ENCODE measurements at places on chromosomes 2 and 18. TPM values are rescaled to one million over a fixed set of nuclear protein-coding genes. Genes with fewer than 3 reads are reported as not detected.

SP140L gene
- total RNA-seq: 7.6 TPM

VIL1 gene
- not detected for total RNA-seq

SCN9A gene
- 0.86 TPM for total RNA-seq

CDH7 gene
- total RNA-seq: not detected

LHCGR gene
- not detected for total RNA-seq

WDR35 gene
- total RNA-seq: 4.0 TPM

GPR39 gene
- total RNA-seq: 8.2 TPM

UPP2 gene
- total RNA-seq: not detected

TXNDC2 gene
- total RNA-seq: 1.6 TPM

UGT1A4 gene
- not detected for total RNA-seq

ALLC gene
- total RNA-seq: not detected

STK39 gene
- total RNA-seq: 14.4 TPM

DNA sequence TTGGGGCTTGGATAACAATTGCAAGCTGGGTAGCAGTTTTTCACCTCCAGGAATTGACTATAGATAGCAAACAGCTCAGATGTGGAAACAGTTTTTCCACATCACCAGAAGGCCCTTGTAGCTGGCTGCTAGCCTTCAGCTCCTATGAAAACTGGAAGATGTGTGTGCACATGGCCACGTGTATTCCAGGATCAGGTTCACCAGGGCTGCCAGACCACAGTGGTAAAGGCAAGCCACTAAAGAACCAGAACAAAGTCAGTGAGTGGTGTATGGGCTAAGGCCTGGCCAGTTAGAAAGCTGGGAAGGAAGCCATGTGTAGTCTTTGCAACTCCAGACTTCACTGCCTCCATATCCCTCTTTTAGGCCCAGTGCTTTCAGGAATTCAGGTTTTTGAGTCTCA is 12.9 kb downstream of the LRRTM1 start:
- DNase-seq: no peak

- DNase-seq: no peak
Measured at GRCh38 chr2:159550231-159550630, 66.1 kb downstream of the BAZ2B start.

DNA sequence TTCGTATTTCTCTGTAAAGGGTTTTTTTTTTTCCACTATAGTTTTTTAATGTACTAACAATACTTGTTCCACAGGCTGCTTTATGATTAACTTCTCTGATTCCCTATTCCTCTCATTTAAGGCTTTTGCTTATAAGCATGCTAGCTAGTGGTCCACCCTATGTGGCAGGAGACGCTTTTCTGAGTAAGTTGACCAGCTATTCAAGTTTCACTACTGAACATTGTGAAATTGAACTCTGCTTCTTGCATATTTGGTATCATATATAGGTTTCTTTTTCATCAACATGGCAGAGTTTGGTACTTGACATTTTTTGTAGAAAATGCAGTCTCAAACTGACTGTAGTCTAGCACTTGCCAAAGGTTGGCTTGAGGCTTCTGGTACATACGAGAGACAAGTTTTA is 74.2 kb downstream of the OTX1 start:
- no peak for DNase-seq

DNA sequence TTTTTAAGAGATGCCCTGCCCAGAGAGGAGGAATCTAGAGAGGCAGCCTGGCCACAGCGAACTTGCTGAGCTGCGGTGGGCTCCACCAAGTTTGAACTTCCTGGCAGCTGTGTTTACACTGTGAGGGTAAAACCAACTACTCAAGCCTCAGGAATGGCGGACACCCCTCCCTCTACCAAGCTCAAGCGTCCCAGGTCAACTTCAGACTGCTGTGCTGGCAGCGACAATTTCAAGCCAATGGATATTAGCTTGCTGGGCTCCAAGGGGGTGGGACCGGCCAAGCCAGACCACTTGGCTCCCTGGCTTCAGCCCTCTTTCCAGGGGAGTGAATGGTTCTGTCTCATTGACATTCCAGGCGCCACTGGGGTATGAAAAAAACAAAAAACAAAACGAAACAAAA is 289.4 kb downstream of the KCNS3 start:
- DNase-seq: peak; percentile 69

DNA sequence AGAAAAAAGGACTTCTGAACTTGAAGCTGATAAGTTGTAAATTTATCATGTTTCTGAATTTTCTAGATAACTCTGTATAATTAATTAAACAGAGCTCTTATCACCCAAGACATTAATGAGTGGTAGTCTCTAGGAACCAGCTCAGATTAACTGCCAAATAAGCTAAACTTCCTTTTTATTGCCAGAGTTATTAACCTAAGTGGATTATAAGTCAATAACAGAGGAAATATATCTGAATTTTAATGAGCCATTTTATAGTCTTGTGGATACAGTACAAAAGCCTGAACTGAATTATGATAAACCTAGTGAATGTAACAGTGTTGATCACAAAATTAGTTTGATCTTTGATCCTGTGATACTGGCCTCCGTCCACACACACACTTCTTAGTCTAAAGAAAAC is 111.5 kb downstream of the COMMD1 start:
- DNase-seq: no peak

DNA sequence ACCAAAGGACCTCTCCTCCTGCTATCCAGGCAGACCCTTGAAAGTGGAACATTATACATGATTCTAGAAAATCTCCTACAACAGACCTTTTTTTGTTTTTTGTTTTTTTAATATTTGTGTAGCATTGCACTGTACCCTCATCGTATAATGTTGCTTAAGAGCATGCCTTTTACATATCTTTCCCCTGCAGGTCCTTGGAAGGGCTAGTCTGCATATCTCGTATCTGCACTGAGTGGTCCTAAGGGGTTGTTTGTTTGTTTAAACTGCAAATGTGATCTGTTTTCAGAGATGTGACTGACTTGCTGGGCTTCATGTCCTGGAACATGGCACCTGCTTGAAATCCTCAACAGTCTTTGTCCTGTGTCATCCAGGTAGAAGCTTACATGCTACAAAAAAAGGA is 204.1 kb downstream of the FAM210A start:
- no peak for DNase-seq

DNA sequence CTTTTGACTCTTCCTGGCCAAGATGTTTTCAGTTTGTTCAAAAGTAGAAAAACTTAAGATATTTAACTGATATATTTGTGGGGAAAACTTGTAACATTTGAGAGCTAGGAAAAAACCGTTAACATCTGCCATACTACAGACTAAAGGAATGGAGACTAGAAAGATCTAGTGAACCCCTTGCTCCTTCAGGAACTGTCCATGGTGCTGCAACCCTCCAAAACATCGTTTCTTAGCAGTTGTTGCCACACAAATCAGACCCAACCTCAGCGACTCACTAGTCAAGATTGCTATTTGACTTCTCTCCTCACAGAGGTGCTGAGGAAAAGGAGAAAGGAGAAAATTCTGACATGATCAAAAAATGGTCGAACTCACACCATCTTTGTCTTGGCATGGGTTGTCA is 393.8 kb upstream of the LYPD1 start:
- no peak for DNase-seq

- no peak for DNase-seq
Measured at GRCh38 chr2:45506756-45507155, 104.3 kb downstream of the SRBD1 start.

GRCh38 chr18:666177-666576 is 8.7 kb downstream of the TYMS start:
- no peak for DNase-seq

DNA sequence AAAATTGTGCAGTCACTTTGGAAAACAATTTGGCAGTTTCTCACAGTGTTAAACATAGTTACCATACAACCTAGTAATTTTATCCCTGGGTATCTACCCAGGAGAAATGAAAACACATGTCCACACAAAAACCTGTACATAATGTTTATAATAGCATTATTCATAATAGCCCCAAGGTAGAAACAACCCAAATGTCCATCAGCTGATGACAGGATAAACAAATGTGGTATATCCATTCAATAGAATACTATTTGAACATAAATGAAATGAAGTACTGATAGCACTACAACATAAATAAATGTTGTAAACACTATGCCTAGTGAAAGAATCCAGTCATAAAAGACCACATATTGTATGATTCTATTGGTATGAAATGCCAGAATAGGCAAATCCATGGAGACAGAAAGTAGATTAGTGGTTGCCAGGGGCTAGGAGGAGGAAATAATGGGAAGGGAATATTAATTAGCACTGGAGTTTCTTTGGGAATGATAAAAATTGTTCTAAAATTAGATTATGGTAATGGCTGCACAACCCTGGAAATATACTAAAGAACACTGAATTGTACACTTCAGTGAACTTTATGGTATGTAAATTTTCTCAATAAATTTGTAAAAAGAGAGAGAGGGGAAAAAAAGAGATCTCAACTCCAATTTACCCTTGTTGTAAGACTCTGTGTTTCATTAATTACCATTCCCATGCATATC is 20.8 kb upstream of the VIT start:
- DNase-seq: peak; percentile 66

- DNase-seq: no peak
Measured at GRCh38 chr18:68466672-68467071, 248.2 kb downstream of the TMX3 start.

DNA sequence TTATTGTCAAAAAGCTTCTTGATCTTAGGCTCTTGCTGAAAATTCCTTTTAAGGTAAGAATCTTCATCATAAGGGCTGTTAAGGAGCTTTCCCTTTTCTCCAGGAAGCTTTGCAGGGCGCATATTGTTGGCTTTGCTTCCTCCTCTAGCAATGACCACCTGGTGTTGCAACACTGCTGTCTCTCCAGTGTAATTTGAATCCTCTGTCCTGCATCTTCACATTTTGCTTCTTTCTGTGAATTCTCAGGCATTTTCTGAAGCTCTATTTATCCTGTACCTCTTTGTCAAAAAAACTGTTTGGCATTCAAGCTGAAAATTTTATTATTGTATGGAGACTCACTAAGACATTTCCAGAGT is 533.1 kb upstream of the CHAC2 start:
- DNase-seq: no peak

DNA sequence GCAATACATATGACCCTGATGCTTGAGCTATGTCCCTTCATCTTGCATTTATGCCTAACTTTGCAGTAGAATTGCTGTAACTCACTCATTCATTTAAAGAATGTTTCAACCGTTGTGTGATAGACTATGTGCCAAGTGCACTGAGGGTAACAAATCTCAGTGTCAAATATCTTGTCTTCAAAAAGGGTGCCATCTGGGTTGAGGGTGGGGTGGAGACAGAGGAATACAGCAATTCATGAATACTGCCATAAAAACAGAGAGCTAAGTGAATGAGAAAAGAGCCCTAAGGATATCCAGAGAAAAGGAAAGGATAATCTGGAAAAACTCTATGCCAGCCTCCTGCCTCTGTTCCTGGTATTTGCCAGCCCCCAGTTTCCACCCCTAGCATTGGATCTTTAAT is 1534.4 kb upstream of the PIK3C3 start:
- no peak for DNase-seq

DNA sequence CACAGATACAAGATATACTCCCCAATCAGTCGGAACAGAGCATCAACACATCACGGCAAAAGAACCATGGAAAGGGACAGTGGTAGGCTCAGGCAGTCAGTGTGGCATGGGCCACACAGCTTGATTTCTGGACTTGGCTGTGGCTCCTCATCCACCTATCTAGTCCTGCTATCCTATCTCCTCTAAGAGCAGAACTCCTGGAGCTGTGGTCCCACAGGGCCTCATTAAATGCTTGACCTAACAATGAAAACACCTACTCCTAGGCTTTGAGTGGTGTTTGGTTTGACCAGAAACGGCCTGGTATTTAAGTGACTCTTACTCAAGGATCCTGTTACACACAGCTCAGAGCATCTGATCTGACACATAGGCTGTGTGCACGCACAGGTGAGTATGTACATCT is 33.6 kb upstream of the SMAD2 start:
- DNase-seq: no peak

DNA sequence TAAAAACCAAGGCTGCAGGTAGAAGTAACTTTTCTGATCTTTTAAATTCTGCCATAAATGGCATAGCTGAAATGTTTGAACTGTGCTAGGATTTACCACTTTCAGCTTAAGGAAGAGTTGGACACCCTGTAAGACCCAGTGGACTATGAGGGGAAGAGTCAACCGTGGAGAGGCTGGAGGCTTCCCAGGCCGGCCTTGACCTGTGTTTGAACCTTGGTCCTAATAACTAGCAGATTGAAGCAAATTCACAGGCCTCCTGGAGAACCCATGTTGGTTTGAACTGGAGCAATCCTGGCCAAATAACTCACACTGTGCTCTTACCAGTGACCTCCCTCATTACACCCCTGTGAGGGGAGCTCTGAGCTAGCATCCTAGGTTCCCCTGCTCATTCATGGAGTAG is 87.2 kb upstream of the ALPP start:
- DNase-seq: no peak

DNA sequence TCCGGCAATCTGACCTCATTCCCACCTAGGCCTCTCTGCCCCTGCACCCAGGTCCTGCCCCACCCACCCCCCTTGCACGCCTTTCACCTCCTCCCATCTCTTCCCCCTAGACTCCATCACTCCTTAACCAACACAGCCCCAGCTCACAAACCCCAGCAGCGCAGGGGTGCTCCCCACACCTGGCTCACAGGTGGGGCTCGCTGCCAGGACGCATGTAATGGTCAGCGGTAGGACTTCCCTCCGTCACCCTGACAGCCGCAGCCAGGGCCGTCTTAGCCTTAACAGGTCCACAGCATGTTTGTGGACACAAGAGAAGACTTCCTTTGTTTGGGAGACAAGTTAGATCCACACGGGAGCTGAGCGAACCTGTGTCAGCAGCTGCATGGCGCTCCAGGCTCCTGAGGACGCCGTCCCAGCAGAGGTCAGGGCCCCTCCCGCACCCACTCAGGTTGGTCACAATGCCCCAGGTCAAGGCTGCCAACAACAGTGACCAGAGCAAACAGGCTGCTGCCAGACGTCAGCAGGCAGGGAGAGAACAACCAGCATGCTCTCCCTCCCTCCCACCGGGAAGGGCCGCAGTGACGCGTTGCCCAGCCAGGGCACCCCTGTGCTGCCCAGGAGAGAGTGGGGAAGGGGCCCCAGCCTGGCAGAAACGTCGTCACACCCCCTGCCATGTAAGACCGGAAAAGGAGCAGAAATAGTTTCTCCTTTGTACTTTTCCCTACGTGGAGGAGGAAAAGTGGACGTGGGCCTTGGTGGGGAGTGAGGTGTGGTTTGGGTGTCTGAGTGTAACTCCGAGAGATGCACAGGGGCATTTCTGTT is 68.0 kb downstream of the PXDN start:
- no peak for DNase-seq

Data from M059J (cell line).